ENCODE measurements at places on chromosomes 5 and 9.
A peak's percentile ranks its signal among the peaks of the same experiment; 100 is the strongest.

GRCh38 chr5:17663182-17663581 lies 28.9 kb downstream of the TAF11L14 start:
- DNase-seq = no peak

DNA sequence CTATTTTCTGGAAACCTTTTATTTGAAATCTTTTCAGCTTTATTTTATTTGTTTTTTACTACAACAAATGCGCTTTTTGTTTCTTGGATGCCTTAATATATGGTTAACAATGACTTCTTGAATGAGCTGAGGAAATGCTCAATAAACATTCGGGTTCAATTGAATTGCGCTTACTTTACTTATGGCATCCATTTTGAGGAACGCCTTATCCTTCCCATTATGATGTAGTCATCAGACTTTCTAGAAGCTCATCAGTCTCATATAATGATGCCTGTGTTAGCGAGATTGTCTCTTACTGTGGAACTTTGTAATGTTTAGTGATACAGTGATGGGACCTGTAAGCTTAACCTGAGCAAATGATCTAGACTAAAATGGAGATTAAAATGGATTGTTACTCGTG lies 916 bp downstream of the SHLD3 start:
- DNase-seq = peak; percentile 10

- DNase-seq = no peak
Measured at GRCh38 chr9:131282688-131283422, 6.5 kb upstream of the FAM78A start.

- DNase-seq = no peak
Measured at GRCh38 chr9:1231998-1232919, 182.1 kb downstream of the DMRT2 start.

DNA sequence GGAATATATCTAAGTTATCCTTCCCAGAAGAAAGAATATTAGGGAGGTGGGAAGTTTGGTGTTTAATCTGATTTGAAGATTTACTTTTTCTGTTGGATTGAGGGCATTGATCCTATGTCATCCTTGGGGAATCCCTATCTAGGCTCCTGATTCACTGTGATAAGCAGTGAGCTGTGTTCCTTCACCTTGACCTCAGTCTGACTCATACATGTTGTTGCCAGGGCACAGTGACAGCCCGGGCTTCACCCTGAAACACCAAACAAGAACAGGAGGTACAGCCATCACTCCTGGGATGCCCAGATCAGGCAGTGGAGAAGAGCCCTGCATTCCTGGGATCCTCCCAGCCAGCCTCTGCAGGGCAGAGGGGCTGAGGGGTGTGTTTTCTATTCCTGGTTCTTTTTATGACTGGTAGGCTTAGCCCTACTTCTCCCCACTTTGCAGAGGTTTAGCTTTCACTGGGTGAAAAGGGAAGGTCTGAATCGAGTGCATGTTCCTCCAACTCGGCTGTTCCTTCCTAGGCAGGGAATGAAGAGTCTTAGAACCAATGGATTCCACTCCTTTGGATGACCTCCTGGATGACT lies 3.1 kb upstream of the FAM53C start:
- no peak for DNase-seq

DNA sequence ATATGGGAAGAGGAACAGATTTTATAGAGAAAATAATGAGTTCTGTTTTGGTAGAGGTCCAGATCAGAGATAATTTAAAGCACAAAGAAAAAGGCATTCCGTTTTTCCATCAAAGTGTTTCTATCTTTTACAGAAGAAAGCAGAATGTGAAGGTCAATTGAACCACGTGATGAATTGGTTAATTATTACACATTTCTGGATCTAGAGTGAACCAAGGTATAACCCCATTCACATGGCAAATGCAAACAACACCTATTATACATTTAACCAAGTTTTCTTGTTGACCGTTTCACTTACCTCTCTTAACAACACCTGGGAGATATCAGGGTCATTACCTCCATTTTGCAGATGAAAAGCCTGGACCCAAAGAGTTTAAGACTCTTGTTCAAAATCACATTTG lies 34.9 kb upstream of the ZNF462 start:
- DNase-seq = no peak

- no peak for DNase-seq
Measured at GRCh38 chr5:123756816-123757215, 244.8 kb downstream of the CSNK1G3 start.

DNA sequence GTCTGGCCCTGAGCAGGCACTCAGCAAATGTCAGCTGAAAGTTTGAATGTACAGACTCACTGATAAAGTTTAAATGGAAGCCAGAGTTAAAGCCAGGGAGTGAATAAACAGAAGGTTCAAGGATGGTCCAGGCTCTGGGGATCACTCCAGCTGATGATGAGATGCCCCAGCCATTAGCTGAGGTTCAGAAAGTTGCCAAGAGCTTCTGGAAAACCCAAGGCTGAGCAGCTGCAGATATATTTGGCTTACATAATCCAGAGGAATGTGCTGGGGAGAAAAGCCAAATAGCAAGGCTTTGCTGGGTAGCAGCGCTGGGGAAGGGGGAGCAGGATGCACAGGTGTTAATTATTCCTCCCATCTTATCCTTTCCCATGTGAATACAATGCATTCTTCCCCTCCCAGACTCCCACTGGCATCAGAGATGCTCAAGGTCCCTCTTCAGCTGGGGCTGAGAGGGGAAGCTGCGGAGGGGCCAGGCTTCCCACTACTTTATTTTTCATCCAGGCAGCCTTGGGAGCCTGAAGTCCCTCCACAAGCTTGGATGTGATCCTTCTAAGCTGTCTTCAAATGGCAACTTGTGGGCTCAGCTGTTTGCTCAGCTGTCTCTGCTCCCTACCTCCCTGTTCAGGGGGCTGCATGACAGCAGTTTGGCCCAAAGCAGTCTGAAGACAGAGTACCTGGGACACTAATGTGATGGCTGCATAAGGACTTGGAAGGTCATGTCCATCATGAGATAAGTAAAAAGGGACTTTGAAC lies 341.2 kb downstream of the TRIM32 start:
- DNase-seq = no peak
